Natural killer cell treated with Interleukin-12 subunit alpha and Interleukin-12 subunit beta and Interleukin-15 and Interleukin-18, amount 100 ng/mL, for 72 hours (primary cell): ENCODE measurements at places on chromosomes 12 and 14.

- no peak for DNase-seq
These were observed 735 bp upstream of the OTX2 start for GRCh38 chr14:56810836-56811592.

DNA sequence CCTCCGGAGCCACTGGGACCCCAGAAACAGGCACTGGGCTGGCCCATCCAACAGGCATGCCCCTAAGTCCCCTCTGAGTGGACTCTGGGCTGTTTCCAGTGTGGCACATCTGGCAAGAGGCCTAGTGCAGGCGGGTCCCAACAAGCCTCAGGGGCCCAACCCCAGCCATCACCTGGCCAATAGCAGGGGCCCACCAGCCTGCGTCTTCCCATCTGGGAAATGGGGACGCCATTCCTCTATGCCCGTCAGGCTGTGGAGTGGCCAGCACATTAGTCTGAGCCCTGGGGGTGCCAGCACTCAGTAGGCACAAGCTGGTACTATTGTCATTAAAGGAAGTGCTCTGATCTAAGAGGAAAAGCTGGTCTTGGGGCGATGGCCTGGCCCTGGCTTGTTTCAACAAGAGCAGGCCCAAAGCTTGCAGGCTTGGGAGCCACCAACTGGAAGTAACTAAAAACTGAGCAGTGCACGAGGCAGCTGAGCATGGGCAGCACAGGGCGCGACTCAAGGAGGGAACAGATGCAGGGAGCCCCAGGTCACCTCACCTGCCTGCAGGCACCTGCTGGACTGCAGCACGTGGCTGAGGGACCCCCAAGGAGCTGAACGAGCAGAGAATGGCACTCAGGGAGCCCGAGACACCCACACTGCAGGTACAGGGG is 8.4 kb downstream of the DEGS2 start:
- no peak for DNase-seq

- DNase-seq, result no peak
These were observed 161.6 kb downstream of the KCNC2 start for GRCh38 chr12:75047885-75048525.

GRCh38 chr14:85471744-85472143 is 58.2 kb upstream of the FLRT2 start:
- DNase-seq, result no peak
